ENCODE measurements at places on chromosomes 1 and 21. TPM values are rescaled to one million over a fixed set of nuclear protein-coding genes. Genes with fewer than 3 reads are reported as not detected.
A peak's percentile ranks its signal among the peaks of the same experiment; 100 is the strongest.

Gene HRNR
- not detected for total RNA-seq

Gene SEC16B
- 1.6 TPM for total RNA-seq

Gene LCA5L
- 5.3 TPM for total RNA-seq

Gene TRAF3IP3
- total RNA-seq: 2.0 TPM

Gene PRAMEF8
- total RNA-seq: not detected

Gene KCNQ4
- 9.1 TPM for total RNA-seq

Gene CR1L
- total RNA-seq: not detected

Gene MARK1
- 2.8 TPM for total RNA-seq

Gene CFHR4
- not detected for total RNA-seq

Gene MROH7
- 1.6 TPM for total RNA-seq

- no peaks in the 10 kb centered on the region for H3K4me1 ChIP-seq
- no peaks in the 10 kb centered on the region for H3K36me3 ChIP-seq
- no peaks in the 10 kb centered on the region for H3K27me3 ChIP-seq
- DNase-seq: no peak
- no peak overlapping the region for H3K4me3 ChIP-seq
- H3K27ac ChIP-seq: no peak overlapping the region
Observed at GRCh38 chr1:242784084-242784483, 259.6 kb upstream of the PLD5 start.

- no peaks in the 10 kb centered on the region for H3K36me3 ChIP-seq
- no peak overlapping the region for H3K27ac ChIP-seq
- no peak for DNase-seq
- H3K27me3 ChIP-seq: no peaks in the 10 kb centered on the region
Observed at GRCh38 chr21:46181436-46181835, 2.8 kb downstream of the SPATC1L start.

DNA sequence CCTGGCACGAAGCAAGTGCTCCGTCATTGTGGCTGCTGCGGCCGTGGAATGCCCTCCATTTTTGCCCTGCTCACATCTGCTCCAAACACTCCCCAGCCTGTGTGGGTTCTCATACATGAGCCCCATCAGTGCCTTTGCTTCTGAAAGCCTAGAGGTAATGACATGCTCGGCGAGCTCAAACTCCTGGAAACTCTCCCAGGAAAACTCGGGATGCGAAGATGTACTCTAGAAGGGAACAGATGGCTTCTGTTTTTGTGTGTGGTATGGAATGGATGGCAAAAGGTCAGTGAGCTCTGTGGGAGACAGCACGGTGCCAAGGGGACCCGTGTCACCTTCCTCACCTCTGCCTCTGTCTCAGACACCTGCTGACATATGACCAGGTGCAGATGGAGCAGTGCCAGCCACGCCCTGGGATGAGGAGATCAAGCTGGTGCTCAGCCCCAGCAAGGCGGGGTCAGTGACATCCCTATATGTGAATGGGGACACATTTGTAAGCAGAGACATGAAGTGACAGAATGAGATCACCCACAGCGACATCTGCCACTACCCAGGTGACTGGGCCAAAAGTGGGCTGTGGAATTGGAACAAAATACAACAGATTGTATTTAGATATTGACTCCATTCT lies 84.1 kb upstream of the COX20 start:
- no peaks in the 10 kb centered on the region for H3K36me3 ChIP-seq
- H3K27me3 ChIP-seq: no peaks in the 10 kb centered on the region
- DNase-seq: no peak
- no peaks in the 10 kb centered on the region for H3K4me1 ChIP-seq

- H3K4me3 ChIP-seq: no peak overlapping the region
- DNase-seq: no peak
- H3K27me3 ChIP-seq: no peaks in the 10 kb centered on the region
- H3K4me1 ChIP-seq: no peaks in the 10 kb centered on the region
- H3K36me3 ChIP-seq: no peaks in the 10 kb centered on the region
Observed at GRCh38 chr21:29726044-29726443, 213.8 kb downstream of the GRIK1 start.

DNA sequence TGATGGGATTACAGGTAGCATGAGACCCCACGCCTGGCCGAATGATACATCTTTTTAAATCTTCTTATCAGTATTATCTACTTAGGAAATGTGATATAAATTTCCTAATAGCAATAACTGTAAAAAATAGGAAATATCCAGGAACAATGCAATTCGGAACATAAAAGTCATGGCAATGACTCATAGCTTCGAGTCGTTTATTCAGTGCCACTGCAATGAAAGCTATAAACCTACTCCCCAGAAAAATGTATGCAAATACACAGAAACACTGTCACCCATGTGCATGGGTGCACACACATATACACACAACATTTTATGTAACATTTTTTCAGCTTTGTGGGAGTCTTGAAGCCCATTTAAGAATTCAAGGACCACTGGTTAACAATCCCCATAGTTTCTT lies 194.6 kb downstream of the PATJ start:
- no peak overlapping the region for H3K4me3 ChIP-seq
- no peak overlapping the region for H3K27ac ChIP-seq
- no peaks in the 10 kb centered on the region for H3K36me3 ChIP-seq
- H3K4me1 ChIP-seq: no peaks in the 10 kb centered on the region
- H3K27me3 ChIP-seq: no peaks in the 10 kb centered on the region

- H3K36me3 ChIP-seq: no peaks in the 10 kb centered on the region
- DNase-seq: no peak
- H3K4me1 ChIP-seq: no peaks in the 10 kb centered on the region
- H3K27ac ChIP-seq: no peak overlapping the region
- no peaks in the 10 kb centered on the region for H3K27me3 ChIP-seq
Observed at GRCh38 chr1:107604825-107605224, 360.2 kb downstream of the VAV3 start.

GRCh38 chr1:8023287-8023994 lies 2.7 kb downstream of the ERRFI1 start:
- H3K4me3 ChIP-seq: peak overlapping the region; percentile 74
- H3K27me3 ChIP-seq: no peaks in the 10 kb centered on the region
- peak overlapping the region; percentile 38 for H3K27ac ChIP-seq
- H3K36me3 ChIP-seq: no peaks in the 10 kb centered on the region
- peaks cover 70% of the 10 kb centered on the region for H3K4me1 ChIP-seq

DNA sequence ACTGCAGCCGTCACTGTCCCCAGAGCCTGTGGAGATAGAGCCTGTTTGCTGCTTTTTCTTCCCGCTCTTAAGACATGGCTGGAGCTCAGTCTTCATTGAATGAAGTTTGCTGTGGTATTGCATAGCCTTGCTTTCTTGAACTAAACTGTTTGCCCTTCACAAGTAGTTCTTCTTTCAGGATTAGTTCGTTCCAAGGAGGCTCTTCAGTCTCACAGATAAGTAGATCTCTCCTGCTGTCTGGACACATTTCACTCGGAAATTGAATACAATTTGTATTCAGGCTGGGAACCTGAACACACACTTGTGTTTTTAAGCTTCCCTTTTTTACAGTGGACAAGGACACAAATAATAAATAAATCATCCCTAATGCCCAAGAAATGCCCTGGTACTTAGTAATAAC lies 34.7 kb downstream of the IFNAR1 start:
- H3K36me3 ChIP-seq: peaks cover 1% of the 10 kb centered on the region
- no peak for DNase-seq
- no peaks in the 10 kb centered on the region for H3K27me3 ChIP-seq
- no peak overlapping the region for H3K27ac ChIP-seq
- H3K4me1 ChIP-seq: peaks cover 12% of the 10 kb centered on the region

GRCh38 chr1:162541619-162542141 lies 19.8 kb upstream of the UAP1 start:
- no peaks in the 10 kb centered on the region for H3K27me3 ChIP-seq
- DNase-seq: no peak
- H3K4me1 ChIP-seq: no peaks in the 10 kb centered on the region
- no peak overlapping the region for H3K4me3 ChIP-seq
- no peak overlapping the region for H3K27ac ChIP-seq
- no peaks in the 10 kb centered on the region for H3K36me3 ChIP-seq

DNA sequence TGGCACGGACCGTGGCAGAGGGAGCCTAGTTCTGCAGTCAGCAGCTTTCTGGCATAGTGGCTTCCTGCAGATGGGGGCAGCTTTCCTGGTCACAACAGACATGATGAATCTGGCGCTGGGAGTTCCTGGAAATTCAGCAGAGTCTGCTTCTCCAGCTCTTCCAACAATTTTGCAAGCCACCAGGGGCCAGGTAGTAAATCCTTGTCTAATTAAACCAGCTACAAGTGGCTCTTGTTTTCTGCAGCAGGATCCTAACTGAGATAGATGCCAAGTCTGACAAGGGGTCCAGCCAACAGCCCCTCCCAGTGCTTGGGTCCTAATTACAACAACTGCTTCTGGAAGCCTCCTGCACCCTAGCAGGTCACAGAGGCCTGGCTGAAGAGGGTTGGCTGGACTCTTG lies 35.8 kb downstream of the TRIM62 start:
- no peak overlapping the region for H3K4me3 ChIP-seq
- no peaks in the 10 kb centered on the region for H3K4me1 ChIP-seq
- DNase-seq: no peak
- H3K27ac ChIP-seq: no peak overlapping the region

- no peaks in the 10 kb centered on the region for H3K36me3 ChIP-seq
- DNase-seq: no peak
- peaks cover 6% of the 10 kb centered on the region for H3K27me3 ChIP-seq
Observed at GRCh38 chr1:11646317-11646716, 7.9 kb downstream of the FBXO2 start.

- no peaks in the 10 kb centered on the region for H3K4me1 ChIP-seq
- no peaks in the 10 kb centered on the region for H3K36me3 ChIP-seq
- DNase-seq: no peak
Observed at GRCh38 chr1:47434051-47434842, 3.6 kb upstream of the FOXD2 start.

GRCh38 chr1:16921391-16922185 lies at the start of gene CROCC:
Gene CROCC (plus strand): TSS chr1:16921931. CDS start chr1:16922019, 88 bp downstream.
- H3K27ac ChIP-seq: no peak within 1 kb of the TSS
- peaks cover 7% of the 10 kb centered on the region for H3K4me1 ChIP-seq
- no peaks in the 10 kb centered on the region for H3K36me3 ChIP-seq

DNA sequence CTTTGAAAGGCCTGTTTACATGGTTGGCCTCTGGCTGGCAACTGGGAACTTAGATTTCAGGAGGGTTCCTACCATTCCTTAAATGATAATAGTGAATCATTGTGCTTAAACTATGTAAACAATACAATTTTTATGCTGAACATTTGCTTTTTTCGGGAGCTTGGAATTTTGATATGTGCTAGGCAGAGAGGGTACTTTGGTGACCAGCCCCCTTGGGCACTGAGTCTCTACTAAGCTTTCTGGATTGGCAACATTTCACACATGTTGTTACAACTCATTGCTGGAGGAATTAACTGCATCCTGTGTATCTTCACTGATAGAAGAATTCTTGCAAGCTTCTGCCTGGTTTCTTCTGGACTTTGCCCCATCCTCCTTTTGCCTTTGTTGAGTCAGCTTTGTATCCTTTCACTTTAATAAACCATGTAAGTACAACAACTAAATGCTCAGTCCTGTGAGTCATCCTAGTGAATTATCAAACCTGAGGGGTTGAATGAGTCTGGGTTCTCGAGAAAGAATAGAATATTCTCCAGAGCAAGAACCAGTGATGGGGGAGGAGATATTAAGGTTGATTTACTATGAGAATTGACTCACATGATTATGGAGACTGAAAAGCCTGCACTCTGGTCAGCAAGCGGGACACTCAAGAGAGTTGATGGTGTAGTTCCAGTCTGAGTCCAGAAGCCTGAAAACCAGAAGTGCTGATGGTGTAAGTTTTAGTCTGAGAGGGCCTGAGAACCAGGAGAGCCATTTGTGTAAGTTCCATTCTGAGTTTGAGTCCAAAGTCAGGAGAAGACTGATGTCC lies 3.1 kb upstream of the SLC16A4 start:
- H3K36me3 ChIP-seq: peaks cover 54% of the 10 kb centered on the region
- no peak overlapping the region for H3K27ac ChIP-seq
- no peak overlapping the region for H3K4me3 ChIP-seq

DNA sequence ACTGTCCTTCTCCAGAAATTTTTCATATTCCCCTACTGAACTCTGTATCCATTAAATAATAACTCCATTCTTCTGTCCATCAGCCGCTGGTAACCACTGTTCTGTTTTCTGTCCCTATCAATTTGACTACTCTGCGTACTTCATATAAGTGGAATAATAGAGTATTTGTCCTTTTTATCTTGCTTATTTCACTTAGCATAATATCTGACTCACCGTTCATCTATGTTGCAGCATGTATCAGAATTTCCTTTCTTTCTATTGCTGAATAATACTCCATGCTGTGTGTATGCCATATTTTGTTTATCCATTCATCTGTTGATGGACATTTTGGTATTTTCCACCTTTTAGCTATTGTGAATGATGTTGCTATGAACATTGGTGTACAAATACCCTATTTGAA lies 71.9 kb downstream of the CEP350 start:
- no peak overlapping the region for H3K4me3 ChIP-seq
- no peak overlapping the region for H3K27ac ChIP-seq
- no peaks in the 10 kb centered on the region for H3K27me3 ChIP-seq
- DNase-seq: no peak

DNA sequence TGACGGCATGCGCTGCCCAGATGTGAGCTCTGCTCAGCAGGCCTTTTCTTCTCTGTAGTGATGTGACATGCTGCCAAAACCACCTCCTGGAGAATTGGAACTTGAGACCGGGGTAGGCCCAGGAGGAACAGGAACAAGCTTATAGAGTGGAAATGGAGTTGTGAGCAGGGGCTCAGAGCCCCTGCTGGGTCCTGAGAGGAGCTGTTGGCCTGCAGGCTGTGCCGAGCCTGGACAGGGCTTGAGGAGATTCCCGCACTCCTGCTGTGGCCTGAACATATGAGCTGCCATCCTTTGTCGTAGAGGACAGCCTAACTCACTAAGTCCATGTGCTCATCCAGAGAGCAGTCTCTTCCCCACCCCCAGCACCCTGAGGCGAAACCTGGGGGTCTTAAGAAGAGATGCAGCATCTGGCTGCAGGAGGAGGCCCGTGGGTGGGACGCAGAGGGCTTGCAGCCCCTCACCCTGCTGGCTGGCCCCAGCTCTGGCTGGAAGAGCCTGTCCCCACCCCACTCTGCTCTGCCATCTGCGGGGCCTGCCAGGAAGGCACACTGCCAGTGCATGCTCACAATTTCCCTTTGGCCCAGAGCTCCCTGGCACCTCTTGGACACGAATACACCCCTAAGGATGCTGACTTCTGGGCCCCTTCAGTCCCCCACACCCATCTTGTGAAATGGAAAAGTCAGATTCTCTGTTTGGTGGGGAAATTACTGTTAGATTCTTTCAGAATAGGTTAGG lies 42.5 kb downstream of the PTPRF start:
- no peaks in the 10 kb centered on the region for H3K27me3 ChIP-seq
- H3K27ac ChIP-seq: no peak overlapping the region
- no peaks in the 10 kb centered on the region for H3K4me1 ChIP-seq

Data from psoas muscle (tissue), 8 donors.